ENCODE measurements at places on chromosomes 4 and X. TPM values are rescaled to one million over a fixed set of nuclear protein-coding genes. Genes with fewer than 3 reads are reported as not detected.

TMSB15A gene
- polyA plus RNA-seq: 11.2 TPM

HTN3 gene
- not detected for polyA plus RNA-seq

SMAD1 gene
- 74.9 TPM for polyA plus RNA-seq

LSM6 gene
- 49.0 TPM for polyA plus RNA-seq

ARAF gene
- polyA plus RNA-seq: 42.7 TPM

SPANXC gene
- polyA plus RNA-seq: not detected

MAOB gene
- 1.4 TPM for polyA plus RNA-seq

DNA sequence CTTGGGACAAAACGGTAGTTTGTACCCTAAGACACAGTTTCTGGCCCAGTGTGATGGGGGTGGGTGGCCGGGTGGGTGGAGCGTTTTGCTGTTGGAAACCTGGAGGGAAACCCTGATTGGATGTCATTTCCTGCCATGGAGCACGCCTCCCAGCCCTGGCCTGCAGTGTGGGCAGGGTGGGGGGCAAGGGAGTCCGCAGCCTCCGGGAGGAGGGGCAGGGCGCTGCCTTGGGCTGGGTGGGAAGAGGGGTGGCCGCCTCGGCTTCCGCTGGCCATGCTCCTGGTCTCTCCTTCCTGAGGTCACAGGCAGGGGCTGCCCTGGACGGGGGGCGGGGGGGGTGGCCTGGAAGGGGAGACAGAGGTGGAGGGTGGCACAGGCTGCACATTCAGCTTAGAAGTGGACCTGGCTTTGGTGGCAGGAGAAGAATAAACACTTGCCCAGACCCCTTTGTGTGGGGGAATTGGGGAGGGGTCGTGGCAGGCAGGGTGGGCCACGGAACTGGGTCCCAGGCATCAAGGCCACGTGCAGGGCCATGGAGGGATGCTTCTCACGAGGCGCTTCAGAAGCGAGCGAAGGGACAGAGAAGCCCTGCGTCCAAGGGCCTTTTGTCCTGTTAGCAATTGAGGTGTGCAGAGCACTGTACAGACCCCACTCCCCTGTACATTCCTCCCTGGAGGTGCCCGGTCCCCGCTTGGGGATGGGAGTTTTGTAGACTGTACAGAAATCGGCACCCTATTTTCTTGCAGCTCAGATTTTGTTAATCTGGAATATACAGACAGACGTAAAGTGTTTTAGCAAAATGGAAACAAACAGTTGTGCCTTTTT, 6.2 kb downstream of the NAT8L start:
- no peak overlapping the region for H3K4me3 ChIP-seq
- no peaks in the 10 kb centered on the region for H3K36me3 ChIP-seq
- H3K27me3 ChIP-seq: peaks cover 20% of the 10 kb centered on the region
- H3K4me1 ChIP-seq: peaks cover under 1% of the 10 kb centered on the region
- H3K27ac ChIP-seq: no peak overlapping the region

- no peaks in the 10 kb centered on the region for H3K4me1 ChIP-seq
- no peak overlapping the region for H3K27ac ChIP-seq
- H3K36me3 ChIP-seq: no peaks in the 10 kb centered on the region
- DNase-seq: no peak
- H3K27me3 ChIP-seq: no peaks in the 10 kb centered on the region
These were observed 580.4 kb upstream of the ADGRL3 start for GRCh38 chr4:60619531-60620305.

GRCh38 chr4:1373892-1374705, 27.1 kb downstream of the UVSSA start:
- no peak for DNase-seq
- no peaks in the 10 kb centered on the region for H3K36me3 ChIP-seq
- no peak overlapping the region for H3K27ac ChIP-seq
- no peak overlapping the region for H3K4me3 ChIP-seq
- H3K4me1 ChIP-seq: peaks cover 25% of the 10 kb centered on the region
- no peaks in the 10 kb centered on the region for H3K27me3 ChIP-seq

- DNase-seq: peak; percentile 37
- H3K27ac ChIP-seq: no peak overlapping the region
- H3K36me3 ChIP-seq: peaks cover 29% of the 10 kb centered on the region
- peaks cover 2% of the 10 kb centered on the region for H3K4me1 ChIP-seq
These were observed 36.8 kb downstream of the BOD1L1 start for GRCh38 chr4:13590766-13591165.

DNA sequence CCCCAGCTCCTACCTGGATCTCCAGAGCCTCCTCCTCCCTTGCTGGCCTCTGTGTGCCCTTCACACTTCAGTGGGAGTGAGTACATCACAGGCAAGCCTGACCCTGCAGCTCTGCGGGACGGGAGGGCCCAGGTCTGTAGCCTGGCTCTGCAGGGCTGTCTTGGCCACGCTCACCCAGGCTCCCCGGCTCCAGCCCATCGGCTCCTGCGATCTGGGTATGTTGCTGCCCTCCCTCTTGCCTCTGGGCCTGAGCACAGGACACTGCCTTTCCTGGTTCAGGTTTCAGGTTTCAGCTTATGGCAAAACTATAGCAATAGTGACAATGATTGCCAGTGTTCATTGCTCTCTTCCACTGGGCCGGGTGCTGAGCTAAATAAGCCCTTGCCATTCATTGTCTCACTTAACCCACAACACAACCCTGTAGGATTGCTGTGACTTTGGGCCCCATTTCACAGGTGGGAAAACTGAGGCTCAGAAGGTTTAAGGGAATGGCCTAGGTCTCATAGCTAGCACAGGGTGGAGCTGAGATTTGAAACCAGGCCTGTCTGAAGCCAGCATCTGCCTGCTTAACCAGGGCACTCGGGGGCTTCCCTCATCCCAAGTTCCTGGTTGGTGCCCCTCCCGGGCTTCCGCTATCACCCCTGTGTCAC, 44.6 kb upstream of the SORCS2 start:
- no peak overlapping the region for H3K27ac ChIP-seq
- H3K36me3 ChIP-seq: no peaks in the 10 kb centered on the region
- DNase-seq: no peak
- no peak overlapping the region for H3K4me3 ChIP-seq

DNA sequence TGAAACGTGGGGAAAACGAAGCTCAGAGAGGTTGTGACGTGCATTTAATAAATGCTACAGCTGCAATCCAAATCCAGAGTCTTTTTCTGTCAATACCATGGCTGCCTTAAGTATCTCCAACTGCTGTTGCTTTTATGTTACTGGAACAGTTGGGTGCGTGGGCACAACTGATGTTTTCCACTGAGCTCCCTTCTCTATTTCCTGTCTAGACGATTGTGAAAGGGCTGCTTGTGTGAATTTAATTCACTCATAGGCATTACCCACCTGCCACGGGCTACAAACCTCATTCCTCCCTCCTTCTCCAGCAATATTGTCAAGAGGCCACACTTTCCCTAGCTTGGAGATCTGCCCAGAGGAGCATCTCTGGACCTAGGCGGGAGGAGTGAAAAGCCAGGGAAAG, 526.0 kb downstream of the MID1IP1 start:
- no peak overlapping the region for H3K4me3 ChIP-seq
- H3K27me3 ChIP-seq: peaks cover 14% of the 10 kb centered on the region
- H3K27ac ChIP-seq: no peak overlapping the region
- H3K36me3 ChIP-seq: no peaks in the 10 kb centered on the region
- H3K4me1 ChIP-seq: no peaks in the 10 kb centered on the region

DNA sequence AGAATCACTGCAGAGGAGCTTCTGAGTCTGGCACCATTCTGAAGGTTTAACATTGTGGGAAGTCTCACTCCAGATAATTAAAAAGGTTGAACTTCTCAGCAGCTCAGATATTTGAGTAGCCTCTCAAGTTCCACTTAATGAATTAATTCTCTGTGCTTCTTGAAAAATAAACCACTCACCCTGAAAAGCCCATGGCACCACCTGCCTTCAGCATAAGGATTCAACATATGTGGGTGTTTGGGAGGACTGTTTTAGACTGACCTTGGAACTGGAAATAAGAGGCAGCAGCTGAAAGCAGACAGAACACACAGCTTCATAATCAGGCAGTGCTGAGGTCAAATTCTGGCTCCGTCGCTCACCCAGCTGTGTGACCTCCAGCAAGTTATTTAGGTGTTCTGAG, 100.6 kb downstream of the KCNIP4 start:
- no peak overlapping the region for H3K27ac ChIP-seq
- H3K4me1 ChIP-seq: no peaks in the 10 kb centered on the region
- H3K36me3 ChIP-seq: no peaks in the 10 kb centered on the region
- DNase-seq: no peak

DNA sequence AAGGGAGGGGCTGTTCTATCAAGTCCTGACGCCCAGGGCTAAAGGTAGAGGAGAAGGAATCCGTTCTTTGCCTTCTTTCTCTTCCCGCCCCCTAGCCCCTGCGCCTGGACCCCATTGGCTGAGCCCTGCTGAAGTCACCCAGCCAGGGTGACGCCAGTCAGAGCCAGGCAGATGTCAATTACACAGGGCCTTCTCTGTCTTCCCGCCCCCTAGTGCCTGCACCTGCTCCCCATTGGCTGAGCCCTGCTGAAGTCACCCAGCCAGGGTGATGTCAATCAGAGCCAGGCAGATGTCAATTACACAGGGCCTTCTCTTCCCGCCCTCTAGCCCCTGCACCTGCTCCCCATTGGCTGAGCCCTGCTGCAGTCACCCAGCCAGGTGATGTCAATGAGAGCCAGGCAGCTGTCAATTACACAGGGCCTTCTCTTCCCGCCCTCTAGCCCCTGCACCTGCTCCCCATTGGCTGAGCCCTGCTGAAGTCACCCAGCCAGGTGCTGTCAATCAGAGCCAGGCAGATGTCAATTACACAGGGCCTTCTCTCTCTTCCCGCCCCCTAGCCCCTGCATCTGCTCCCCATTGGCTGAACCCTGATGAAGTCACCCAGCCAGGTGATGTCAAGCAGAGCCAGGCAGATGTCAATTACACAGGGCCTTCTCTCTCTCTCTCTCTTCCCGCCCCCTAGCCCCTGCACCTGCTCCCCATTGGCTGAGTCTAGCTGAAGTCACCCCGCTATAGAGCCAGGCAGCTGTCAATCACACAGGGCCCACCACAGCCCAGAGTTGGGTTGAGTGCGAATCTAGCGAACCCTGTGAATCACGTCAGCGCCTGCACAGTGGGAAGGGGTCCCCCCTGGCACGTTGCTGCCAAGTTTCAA, 46.4 kb downstream of the ASMT start:
- H3K36me3 ChIP-seq: no peaks in the 10 kb centered on the region
- H3K4me1 ChIP-seq: no peaks in the 10 kb centered on the region
- DNase-seq: peak; percentile 22
- H3K27me3 ChIP-seq: peaks cover 6% of the 10 kb centered on the region
- no peak overlapping the region for H3K27ac ChIP-seq
- peak overlapping the region; percentile 10 for H3K4me3 ChIP-seq

GRCh38 chrX:13805241-13805640, 11.7 kb downstream of the GPM6B start:
- no peaks in the 10 kb centered on the region for H3K36me3 ChIP-seq
- peaks cover 27% of the 10 kb centered on the region for H3K27me3 ChIP-seq
- no peak overlapping the region for H3K4me3 ChIP-seq
- no peaks in the 10 kb centered on the region for H3K4me1 ChIP-seq

DNA sequence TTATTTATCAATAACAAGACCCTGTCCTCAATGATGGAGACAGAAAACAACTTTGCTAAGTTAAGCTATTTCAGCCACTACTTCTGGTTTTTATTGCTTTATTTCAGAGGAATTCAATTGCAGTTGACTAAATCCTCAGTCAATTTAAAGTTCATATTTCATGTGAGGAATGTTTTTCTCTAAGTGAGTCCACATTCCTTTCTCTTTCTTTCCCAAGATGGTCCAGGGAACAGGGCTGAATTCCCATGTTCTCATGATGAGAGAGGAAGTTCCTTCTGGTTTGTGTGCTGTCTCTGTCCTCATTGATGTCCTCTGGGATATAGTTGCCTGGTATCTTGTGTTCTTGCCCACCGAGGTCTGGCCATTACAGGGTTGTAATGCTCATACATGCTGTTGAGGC, 117.2 kb downstream of the SLIT2 start:
- no peaks in the 10 kb centered on the region for H3K27me3 ChIP-seq
- H3K4me3 ChIP-seq: no peak overlapping the region
- H3K27ac ChIP-seq: no peak overlapping the region
- no peaks in the 10 kb centered on the region for H3K4me1 ChIP-seq
- DNase-seq: no peak

GRCh38 chrX:58025979-58026378, 115.7 kb upstream of the ZXDA start:
- DNase-seq: peak; percentile 1
- no peaks in the 10 kb centered on the region for H3K27me3 ChIP-seq
- no peak overlapping the region for H3K4me3 ChIP-seq
- no peak overlapping the region for H3K27ac ChIP-seq
- no peaks in the 10 kb centered on the region for H3K36me3 ChIP-seq

- DNase-seq: no peak
- no peaks in the 10 kb centered on the region for H3K36me3 ChIP-seq
- peaks cover 15% of the 10 kb centered on the region for H3K27me3 ChIP-seq
- H3K27ac ChIP-seq: no peak overlapping the region
- peaks cover 7% of the 10 kb centered on the region for H3K4me1 ChIP-seq
These were observed 2.1 kb downstream of the TMEM150C start for GRCh38 chr4:82559735-82560120.

DNA sequence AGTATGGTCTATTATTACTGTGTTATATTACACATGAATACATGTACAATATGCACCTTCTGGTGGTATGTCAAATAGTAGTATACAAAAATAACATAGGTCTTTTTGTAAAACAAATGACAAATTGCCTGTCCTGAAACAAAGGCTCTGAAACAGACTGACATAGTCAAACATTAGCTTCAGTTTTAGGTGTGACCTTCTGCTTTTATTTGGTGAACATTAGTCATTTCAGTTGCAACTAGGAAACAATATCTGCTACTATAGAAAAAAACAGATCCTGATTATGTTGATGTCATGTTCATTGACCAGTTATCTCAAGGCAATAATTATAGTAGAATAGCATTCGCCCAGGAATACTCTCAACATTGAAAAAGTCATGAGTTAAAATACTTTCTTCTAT, 123.0 kb downstream of the CHRNA9 start:
- H3K27me3 ChIP-seq: no peaks in the 10 kb centered on the region
- H3K27ac ChIP-seq: no peak overlapping the region
- no peaks in the 10 kb centered on the region for H3K36me3 ChIP-seq
- no peak for DNase-seq

GRCh38 chrX:149510386-149510785, 5.3 kb upstream of the IDS start:
- no peaks in the 10 kb centered on the region for H3K36me3 ChIP-seq
- H3K4me1 ChIP-seq: peaks cover 5% of the 10 kb centered on the region
- no peak overlapping the region for H3K27ac ChIP-seq
- H3K4me3 ChIP-seq: no peak overlapping the region

GRCh38 chrX:125405339-125405738, 85.7 kb downstream of the TEX13C start:
- no peak overlapping the region for H3K4me3 ChIP-seq
- no peaks in the 10 kb centered on the region for H3K27me3 ChIP-seq
- no peak for DNase-seq
- no peaks in the 10 kb centered on the region for H3K4me1 ChIP-seq
- H3K36me3 ChIP-seq: no peaks in the 10 kb centered on the region
- H3K27ac ChIP-seq: no peak overlapping the region

- no peak overlapping the region for H3K4me3 ChIP-seq
- no peak for DNase-seq
- H3K4me1 ChIP-seq: no peaks in the 10 kb centered on the region
- H3K36me3 ChIP-seq: no peaks in the 10 kb centered on the region
These were observed 156.1 kb downstream of the GPAT3 start for GRCh38 chr4:83692028-83692427.

- no peak for DNase-seq
- no peak overlapping the region for H3K27ac ChIP-seq
- H3K27me3 ChIP-seq: no peaks in the 10 kb centered on the region
- no peaks in the 10 kb centered on the region for H3K36me3 ChIP-seq
- no peaks in the 10 kb centered on the region for H3K4me1 ChIP-seq
These were observed 1282.0 kb downstream of the PCDH7 start for GRCh38 chr4:32002037-32002747.
